ENCODE measurements at places on chromosomes 7 and 10.
A peak's percentile ranks its signal among the peaks of the same experiment; 100 is the strongest.

GRCh38 chr10:86770412-86770960 is 14.1 kb downstream of the BMPR1A start:
- DNase-seq: no peak

DNA sequence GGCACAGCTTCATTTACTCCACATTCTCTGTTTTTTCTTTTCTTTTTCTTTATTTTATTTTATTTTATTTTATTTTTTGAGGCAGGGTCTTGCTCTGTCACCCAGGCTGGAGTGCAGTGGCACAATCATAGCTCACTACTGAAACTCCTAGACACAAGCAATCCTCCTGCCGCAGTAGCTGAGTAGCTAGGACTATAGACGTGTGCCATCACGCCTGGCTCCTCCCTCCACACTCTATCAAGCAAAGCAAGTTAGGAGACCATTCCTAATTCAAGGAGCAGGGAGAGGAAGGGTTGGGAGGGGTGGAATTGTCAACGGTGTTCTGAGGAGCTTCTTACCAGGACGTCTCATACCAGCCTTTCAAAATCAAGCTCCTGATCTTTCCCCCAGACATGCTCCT is 52.4 kb downstream of the OAT start:
- no peak for DNase-seq

GRCh38 chr10:95742962-95743535 is 12.9 kb upstream of the ENTPD1 start:
- no peak for DNase-seq

DNA sequence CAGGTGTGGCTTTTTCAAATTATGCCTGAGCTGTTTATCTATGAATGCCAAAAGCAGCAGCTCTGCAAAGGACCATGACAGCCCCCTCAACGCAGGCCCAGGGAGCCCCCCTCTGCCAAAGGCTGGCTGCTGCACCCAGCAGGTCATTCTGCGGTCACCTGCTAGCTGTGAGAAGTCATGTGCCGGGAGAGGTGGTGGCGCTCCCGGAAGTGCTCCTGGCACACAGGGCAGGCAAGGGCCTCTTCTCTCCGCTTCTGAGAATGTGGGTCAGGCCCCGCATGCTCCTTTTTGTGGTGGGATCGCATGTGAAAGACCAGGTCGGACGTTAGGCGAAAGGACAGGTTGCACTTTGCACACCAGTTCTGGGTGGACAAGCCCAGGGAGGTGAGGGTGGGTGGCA is 16.4 kb downstream of the ZNF488 start:
- DNase-seq: no peak

DNA sequence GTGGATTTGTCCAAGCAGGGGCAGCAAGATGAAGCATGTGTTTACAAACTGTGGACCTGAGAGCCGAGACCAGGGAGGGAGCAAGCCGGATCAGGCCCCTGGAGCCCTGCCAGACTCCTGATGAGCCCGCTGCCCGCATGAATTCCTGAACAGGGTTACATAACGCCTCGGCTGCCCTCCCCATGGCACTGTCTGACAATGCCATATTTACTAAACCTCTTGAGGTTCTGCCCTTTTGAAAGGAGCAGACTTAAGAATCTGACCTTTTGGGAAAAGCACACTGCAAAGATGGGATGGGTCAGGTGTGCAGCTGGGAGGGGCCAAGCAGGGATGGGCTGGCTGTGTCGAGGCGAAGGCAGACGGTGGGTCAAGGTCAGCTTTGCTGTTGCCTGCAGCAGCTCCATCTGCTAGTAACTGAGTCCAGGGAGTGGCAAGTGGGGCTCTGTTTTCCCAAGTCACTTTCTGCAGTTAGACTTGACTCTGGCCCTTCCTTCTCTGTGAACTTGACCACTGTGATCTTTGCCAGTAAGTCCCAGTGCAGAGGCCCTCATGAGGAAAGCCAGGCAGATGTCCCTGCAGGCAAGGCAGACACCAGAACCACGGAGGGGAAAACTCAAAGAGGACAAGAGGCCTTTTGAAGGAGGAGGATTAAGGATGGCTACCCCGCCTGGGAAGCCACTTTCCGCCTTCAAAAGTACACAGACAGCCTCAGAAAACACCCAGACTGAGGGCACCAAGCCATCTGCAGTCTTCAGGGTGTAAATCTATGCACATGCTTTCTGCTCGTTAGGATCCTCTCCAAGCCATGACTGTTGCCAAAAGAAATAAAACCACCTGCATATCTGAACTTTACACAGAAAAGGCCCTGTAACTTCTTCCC is 175.8 kb downstream of the TNS3 start:
- no peak for DNase-seq

GRCh38 chr10:129692695-129693094 is 225.7 kb downstream of the MGMT start:
- no peak for DNase-seq

- DNase-seq: no peak
Measured at GRCh38 chr7:127711872-127712271, 59.9 kb downstream of the SND1 start.

GRCh38 chr7:10237306-10237705 is 736.4 kb upstream of the PHF14 start:
- DNase-seq: no peak

- no peak for DNase-seq
Measured at GRCh38 chr10:48369501-48369900, 63.0 kb downstream of the MAPK8 start.

DNA sequence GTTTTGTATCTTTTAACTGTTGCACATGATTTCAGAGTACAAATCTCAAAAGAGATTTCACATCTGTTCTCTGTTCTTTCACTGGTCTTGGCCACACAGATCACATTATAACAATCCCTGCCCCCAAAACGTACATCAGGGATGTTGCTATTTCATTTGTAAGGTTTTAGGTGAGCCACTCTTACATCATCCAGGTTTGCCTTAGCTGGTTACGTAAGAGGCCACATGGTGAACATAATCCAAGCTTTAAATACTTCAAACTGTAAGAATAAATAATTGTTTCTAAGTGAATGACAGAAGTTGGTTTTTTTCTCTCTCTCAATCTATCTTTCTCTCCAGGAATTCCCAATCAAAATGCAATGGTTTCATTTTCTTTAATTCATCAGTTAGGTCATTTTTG is 245.9 kb upstream of the HGF start:
- peak; percentile 19 for DNase-seq

- DNase-seq: peak; percentile 40
Measured at GRCh38 chr10:59905066-59905730, 1.2 kb downstream of the CCDC6 start.

DNA sequence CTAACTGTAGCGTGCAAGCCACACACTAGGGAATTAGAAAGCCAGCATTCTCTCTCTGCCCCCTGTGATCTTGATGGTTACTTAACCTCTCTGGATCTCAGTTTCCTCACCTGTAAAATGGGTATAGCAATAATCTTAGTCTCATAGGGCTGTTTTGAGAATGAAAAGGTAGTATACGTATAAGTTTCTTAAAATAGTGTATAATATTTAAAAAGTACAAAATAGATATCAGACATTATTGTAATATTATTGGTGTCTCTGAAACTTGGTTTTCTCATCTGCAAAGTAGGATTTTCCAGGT is 80.4 kb downstream of the CHN2 start:
- no peak for DNase-seq

- DNase-seq: peak; percentile 51
Measured at GRCh38 chr10:128263891-128264688, 137.9 kb upstream of the MKI67 start.

GRCh38 chr7:25025218-25025671 is 45.3 kb upstream of the OSBPL3 start:
- DNase-seq: peak; percentile 79

GRCh38 chr10:71213127-71213621 is 804 bp downstream of the UNC5B start:
- DNase-seq: peak; percentile 74

DNA sequence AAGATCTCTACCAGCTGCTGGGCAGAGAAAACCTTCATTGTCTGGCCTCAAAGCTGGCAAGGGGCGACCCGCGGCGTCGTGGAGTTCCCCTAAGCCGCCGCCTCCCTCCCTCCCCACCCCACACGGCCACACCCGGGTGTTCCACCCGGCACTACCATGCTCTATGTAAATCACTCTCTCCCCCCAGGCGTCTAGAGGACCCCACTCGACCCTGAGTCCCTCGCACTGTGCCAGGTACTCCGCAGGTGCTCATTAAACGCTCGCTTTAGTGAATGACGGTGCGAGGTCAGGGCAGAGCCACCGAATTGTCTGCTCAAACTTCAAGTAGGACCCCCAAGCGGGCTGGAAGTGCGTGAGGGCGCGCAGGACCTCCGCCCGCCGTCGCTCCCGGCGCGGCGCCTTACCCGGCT is 628 bp downstream of the PARP12 start:
- DNase-seq: no peak

- DNase-seq: no peak
Measured at GRCh38 chr10:71274901-71275796, 43.9 kb upstream of the SLC29A3 start.

- no peak for DNase-seq
Measured at GRCh38 chr7:49631960-49632359, 141.5 kb upstream of the VWC2 start.

GRCh38 chr10:75397496-75398199 is 3.9 kb downstream of the ZNF503 start:
- peak; percentile 18 for DNase-seq

GRCh38 chr10:103495321-103495720 is 1.8 kb downstream of the NEURL1 start:
- DNase-seq: no peak
